ENCODE measurements at places on chromosomes 4 and X. TPM values are rescaled to one million over a fixed set of nuclear protein-coding genes. Genes with fewer than 3 reads are reported as not detected.

DNA sequence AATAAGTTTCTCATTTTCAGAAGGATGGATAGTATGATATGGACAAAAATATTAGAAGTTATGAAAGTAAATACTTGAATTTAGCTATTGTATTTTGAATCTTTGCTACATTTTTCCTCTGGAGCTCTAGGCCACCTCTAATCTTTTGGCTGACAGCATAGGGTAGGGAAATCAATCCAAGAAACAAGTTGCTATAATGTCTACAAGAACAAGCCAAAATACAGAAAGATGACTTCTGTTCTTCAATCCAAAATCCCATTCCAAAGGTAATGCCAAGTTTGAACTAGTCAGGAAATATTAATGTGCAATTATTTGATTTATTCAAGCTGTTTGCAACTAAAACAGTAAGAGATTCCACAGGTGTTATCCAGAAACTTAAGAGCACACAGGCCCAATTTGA lies 1323.1 kb downstream of the ADGRL3 start:
- DNase-seq = peak; percentile 10

- DNase-seq = no peak
These were observed 14.5 kb downstream of the GUCY1B1 start for GRCh38 chr4:155773196-155773800.

DNA sequence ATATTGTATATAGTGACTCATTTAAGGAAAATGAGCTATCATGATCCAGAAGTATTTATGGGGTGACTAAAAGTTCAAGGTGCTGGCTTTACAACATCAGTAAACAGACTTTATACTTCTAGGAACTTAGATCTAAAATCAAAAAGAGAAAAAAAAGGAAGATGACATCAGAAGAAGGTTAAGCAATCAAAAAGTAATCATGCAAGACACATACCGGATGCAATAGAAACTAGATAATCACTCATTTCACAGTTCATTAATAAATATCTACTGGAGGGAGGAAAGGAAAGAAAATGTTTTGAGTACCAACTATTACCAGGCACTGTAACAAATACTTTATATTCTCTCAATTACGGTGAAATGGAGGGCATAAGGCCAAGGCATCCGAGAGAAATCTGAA lies 276.4 kb downstream of the SPRY1 start:
- no peak for DNase-seq

DNA sequence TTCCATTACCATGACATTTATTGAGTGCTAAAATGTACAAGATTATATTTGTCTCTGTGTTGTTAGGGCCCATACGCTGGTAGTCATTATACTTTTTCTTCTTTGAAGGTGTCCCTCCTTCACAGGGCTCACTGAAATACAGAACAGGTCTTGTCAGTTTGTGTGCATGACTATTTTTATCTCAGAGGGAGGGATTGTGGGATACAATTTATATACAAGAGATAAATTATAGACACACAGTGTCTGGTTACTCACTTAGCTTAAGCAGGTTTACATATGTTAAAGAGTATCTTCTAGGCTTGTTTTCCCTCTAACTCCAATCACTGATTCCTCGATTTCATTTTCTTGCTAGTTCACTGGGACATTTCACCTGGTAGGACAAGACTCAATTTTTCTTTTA lies 143.3 kb upstream of the GUCY1A1 start:
- no peak for DNase-seq

Gene LANCL3
- 0.26 TPM for polyA plus RNA-seq

Gene ZRSR2
- 9.4 TPM for polyA plus RNA-seq

Gene BCOR
- 30.9 TPM for polyA plus RNA-seq

Gene GPR173
- polyA plus RNA-seq = 8.8 TPM

All from hindlimb muscle (tissue), 1 donor.